ENCODE measurements at places on chromosomes 3 and 15. TPM values are rescaled to one million over a fixed set of nuclear protein-coding genes. Genes with fewer than 3 reads are reported as not detected.
A peak's percentile ranks its signal among the peaks of the same experiment; 100 is the strongest.

The TRPM1 gene
- total RNA-seq, result not detected

The FOXL2 gene
- total RNA-seq, result not detected

The ECE2 gene
- total RNA-seq, result 0.24 TPM

The MCTP2 gene
- 64.8 TPM for total RNA-seq

The DISP2 gene
- total RNA-seq, result 13.7 TPM

The MFSD1 gene
- 62.0 TPM for total RNA-seq

The DUOX1 gene
- total RNA-seq, result 0.85 TPM

The LACTB gene
- total RNA-seq, result 30.6 TPM

The SGO1 gene
- 2.8 TPM for total RNA-seq

The GPR15 gene
- 6.1 TPM for total RNA-seq

The CNTN3 gene
- 8.4 TPM for total RNA-seq

The FSTL1 gene
- 34.4 TPM for total RNA-seq

The KLHL40 gene
- total RNA-seq, result not detected

The POU1F1 gene
- total RNA-seq, result not detected

The LHFPL4 gene
- total RNA-seq, result 0.73 TPM

DNA sequence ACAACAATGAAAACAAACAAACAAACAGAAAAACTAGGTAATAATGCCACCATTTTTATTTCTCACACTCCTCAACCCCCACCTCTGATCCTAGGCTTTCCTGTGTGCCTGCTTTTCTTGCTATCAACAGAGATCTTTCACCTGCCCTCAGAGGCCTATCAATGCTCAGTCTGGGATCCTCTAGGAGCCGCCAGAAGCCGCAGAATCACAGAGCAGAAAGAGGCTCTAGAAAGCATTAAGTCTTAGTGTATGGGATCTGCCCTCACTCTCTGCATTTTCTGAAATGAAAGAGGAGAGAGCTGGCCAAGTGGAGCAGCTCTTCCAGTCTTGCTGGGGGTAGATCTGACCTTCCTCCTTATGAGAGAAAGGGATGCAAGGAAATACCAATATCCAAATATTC lies 306.8 kb downstream of the TUSC7 start:
- no peak for DNase-seq

DNA sequence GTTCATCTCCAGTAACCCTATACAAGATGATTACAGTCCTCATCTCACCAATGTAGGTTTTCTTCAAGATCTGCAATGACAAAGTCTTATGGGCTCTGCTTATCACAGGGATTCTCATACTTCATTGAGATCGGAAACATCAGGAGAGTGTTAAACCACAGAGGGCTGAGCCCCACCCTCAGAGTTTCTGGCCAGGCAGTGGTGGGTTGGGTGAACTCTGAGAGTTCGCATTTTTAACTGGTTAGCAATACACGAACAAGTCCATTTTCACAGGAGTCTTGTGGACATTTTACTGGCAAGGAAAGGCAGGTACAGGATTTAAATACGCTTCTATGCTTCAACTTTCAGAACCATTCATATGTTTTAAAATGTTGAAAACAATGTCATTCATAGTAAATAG lies 366.7 kb upstream of the ROBO2 start:
- DNase-seq, result no peak

DNA sequence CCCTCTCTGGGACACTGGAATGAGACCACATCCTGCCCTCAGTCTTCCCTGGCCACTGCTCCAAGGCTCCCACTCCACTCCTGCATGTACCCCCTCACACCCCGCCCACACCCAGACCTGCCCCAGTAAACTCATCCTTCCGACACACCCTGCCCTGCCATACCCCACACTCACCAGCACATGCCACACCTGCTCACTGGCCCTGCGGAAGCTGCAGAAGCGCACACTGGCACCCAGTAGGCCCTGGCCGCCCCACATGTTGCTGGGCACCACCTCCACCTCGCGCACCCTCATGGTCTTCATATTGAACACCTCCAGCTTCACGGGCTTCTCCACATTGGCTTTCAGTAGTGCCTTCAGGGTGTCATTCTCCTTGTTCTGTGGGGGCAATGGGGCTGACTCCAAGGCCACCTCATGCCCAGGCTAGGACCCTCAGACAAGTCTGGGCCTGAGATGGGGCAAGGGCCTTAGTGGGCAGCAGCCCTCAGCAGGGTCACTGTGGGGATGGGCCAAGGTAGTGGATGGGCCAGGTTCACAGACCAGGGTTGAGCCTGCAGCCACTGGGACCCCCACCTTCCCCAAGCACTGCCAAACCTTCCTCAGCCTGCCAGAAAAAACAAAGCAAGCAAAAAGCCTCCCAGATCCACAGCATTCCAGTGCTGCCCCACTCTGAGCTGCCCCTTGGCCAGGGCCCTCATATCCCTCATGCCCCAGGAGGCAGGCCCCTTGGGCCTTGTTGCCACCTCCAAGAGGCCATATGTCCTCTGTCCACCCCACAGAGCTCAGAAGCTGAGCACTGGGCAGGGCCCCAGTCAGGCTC lies 4.7 kb downstream of the GORASP1 start:
- DNase-seq, result no peak

- DNase-seq, result no peak
Observed at GRCh38 chr3:139715166-139715565, 37.4 kb upstream of the NMNAT3 start.

- DNase-seq, result no peak
Observed at GRCh38 chr3:138781012-138781470, 53.7 kb downstream of the PIK3CB start.

- no peak for DNase-seq
Observed at GRCh38 chr3:153621953-153622352, 459.9 kb downstream of the RAP2B start.

- DNase-seq, result no peak
Observed at GRCh38 chr3:49470714-49471420, 800 bp downstream of the DAG1 start.

DNA sequence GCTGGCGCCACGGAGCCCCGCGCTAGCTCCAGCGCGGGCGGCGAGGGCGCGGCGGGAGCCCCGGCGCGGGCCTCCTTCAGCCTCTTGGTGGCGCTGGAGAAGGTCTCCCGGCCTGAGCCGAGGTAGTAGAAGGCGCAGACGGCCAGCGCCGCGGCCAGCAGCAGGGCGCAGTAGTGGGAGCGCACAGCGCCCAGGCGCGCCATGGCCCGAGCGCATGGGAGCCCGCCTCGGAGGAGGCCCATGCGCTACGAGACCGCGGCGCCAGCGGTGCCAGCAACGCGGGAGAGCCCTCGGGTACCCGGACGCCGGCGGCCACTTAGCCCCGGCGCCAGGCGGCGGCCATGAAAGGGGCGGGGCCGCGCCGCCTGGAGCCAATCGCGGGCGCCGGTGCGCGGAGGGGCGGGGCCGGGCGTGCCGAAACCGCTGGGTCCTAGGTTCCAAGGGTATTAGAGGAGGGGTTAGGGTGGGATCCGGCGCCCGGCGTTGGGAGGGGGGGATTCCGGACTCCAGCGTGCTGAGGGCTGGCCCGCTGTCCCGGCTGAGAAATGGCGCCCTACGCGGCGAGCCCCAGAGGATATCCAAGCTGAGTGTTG lies at the start of gene XXYLT1:
XXYLT1 (minus strand) TSS at position 343 of the 593 bp plus-strand sequence; CDS start at position 242, 101 bp downstream.
- peak; percentile 94 for DNase-seq

DNA sequence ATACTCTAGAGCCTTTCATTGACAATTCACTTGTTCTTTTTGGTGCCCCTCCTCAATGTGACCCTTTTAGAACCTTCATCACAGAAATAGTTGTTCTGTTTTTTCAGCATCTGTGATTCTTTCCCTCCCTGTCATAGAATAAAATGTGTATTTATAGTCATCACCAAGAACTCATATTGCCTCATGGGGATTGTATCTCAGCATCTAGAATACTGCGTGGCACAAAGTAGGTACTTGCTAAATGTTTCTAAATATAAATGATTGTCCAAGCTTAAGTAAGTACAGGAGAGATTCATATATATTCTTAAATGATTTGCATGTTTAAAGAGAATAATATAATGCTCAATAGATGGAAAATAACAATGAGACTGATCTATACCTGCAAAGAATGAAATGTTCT lies 190.1 kb downstream of the FNDC3B start:
- DNase-seq, result no peak

DNA sequence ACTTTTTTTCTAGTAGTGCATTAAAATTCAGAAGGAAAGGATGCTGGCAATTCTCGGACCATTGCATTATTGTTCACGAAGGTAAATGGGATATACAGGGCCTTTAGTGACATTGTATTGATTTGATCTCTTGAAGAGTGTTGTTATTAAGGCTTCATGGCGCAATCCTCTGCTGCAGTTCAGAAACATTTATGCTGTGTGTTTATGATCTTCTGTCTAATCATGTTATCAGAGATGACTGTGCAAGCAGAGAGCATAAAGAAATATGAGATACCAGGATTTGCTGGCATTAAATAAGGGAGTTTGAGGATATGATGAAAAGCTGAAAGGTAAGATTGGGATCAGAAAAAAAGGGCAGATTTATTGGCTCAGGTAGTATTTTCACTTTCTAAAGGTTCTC lies 180.6 kb downstream of the EPHA6 start:
- no peak for DNase-seq

GRCh38 chr3:114698146-114699105 lies 404.6 kb downstream of the TIGIT start:
- no peak for DNase-seq

DNA sequence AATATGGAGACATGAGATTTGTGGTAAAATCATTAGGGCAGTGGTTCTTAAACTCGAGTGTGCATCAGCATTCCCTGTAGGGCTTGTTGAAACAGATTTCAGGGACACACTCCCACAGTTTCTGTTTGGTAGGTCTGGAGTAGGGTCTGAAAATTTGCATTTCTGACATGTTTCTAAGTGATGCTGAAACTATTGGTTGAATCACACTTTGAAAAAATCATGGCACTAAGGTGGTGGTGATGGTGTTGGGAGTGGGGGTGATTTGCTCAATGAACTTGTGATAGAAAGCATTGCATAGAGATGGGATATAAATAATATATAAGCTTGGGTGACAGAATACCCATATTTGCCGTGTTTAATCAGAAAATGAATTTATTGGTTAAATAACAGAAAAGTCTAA lies 11.3 kb downstream of the MITF start:
- no peak for DNase-seq

DNA sequence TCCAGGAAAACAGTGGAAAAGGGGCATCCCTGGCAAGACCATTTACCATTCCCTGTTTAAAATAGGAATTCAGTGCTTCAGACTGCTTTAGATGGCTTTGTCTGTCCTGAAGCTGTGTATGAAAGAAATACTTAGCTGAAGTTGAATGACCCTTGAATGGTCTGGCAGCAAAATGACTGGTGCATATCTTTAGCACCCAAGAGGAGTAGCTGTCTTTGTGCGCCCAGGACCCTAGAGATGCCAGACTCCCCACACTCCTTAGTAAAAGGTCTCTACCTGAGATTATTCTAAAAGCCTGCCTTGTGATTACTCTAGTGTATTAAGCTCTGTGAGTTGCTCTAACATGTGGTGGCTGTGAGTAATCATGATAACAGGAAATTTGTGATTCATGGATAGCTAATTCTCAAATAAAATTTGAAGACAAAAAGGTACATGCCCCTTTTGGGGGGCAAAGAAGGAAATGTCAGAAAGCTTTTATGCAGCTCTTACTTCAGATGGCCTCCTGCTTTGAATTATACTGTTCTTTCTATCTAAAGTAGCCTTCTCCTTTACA lies 3.2 kb downstream of the MAPKBP1 start:
- no peak for DNase-seq

DNA sequence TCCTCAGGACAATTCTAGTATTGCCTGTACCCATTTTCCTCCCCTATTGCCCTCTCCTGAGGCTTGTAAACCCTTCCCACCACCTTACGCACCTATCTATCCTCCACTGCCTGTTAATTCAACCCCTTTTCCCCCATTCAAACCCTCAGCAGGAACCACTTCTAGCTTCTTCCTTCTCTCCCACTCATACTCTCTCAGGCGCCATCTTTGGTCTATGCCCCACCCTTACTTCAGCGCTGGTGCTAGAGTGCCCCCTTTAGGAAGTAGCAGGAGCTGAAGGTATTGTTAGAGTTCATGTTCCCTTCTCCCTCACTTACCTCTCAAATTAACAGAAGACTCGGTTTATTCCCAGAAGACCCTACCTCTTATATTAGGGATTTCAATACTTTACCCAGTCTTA lies 121.8 kb upstream of the NLGN1 start:
- no peak for DNase-seq

GRCh38 chr15:100973351-100974111 lies 54.4 kb downstream of the LRRK1 start:
- no peak for DNase-seq

DNA sequence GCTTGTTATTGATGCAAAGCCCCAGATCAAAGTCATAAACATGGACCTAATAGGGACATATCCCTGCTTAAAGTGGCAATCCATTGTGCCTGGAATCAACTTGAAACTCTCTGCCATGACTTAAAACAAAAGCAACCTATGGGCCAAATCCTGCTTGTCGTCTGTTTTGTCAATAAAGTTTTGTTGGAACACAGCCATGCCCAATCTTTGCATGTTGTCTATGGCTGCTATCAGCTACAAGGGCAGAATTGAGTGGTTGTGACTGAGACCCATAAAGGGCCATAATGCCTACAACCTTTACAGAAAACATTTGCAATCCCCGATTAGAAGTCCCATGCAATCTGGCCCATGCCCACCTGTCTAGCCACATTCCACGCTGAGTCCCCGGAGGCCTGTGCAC lies 235.4 kb downstream of the PLCL2 start:
- DNase-seq, result no peak

- DNase-seq, result no peak
Observed at GRCh38 chr3:65251375-65251774, 563.6 kb upstream of the ADAMTS9 start.

DNA sequence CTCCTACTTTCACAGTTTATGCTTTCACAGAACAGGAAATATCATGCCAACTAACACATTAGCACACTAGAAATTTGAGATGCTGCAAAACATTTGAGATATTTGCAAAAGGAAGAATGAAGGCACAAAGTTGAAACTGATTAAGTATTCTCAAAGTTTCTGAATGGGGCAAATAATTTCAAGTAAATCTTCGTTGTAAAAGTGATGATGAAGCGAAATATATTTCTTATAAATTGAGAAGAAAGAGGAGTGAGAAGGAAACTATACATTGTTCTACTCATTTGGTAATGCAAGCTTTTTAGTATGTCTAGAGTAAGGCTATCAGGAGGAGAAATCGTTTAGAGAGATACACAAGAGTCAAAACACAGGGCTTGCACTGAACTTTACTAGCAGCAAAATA lies 24.3 kb upstream of the LSAMP start:
- no peak for DNase-seq

- no peak for DNase-seq
Observed at GRCh38 chr15:69469467-69470201, 17.0 kb downstream of the RPLP1 start.

GRCh38 chr3:83122774-83123350 lies 1361.4 kb upstream of the GBE1 start:
- no peak for DNase-seq

DNA sequence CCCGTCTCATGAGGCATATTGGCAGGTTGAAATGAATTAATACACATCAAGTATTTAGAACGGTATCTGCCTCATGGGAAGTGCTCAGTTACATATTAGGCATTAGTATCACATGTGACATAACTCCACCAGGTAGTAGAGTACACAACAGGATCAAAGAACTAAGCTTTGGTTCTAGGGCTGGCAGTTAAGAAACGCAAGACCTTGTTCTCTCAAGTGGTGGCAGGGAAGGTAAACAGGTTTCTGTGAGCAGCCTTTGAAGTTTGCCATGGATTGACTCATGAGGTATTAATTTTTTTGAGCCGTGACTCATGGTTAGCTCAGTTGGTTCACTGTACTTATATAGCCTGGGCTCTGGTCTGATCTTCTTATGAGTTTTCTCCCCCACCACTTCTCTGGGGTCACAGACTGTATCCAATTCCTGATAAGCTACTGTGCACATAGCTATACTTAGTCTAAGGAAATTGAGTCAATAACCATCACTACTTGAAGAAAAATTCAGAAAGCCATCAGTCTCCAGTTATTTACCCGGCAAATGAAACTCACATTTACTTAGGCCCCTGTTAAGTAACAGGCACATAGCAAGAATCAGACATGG lies 155.6 kb upstream of the STT3B start:
- no peak for DNase-seq

All from left colon (tissue), 2 donors.